Amygdala (tissue), 56 donors: ENCODE measurements at places on chromosomes 16 and 17.
A peak's percentile ranks its signal among the peaks of the same experiment; 100 is the strongest.

- DNase-seq: no peak
Measured at GRCh38 chr16:30485818-30486436, 13.4 kb downstream of the ITGAL start.

- peak; percentile 52 for DNase-seq
Measured at GRCh38 chr17:74042744-74043486, 160.6 kb upstream of the RPL38 start.

DNA sequence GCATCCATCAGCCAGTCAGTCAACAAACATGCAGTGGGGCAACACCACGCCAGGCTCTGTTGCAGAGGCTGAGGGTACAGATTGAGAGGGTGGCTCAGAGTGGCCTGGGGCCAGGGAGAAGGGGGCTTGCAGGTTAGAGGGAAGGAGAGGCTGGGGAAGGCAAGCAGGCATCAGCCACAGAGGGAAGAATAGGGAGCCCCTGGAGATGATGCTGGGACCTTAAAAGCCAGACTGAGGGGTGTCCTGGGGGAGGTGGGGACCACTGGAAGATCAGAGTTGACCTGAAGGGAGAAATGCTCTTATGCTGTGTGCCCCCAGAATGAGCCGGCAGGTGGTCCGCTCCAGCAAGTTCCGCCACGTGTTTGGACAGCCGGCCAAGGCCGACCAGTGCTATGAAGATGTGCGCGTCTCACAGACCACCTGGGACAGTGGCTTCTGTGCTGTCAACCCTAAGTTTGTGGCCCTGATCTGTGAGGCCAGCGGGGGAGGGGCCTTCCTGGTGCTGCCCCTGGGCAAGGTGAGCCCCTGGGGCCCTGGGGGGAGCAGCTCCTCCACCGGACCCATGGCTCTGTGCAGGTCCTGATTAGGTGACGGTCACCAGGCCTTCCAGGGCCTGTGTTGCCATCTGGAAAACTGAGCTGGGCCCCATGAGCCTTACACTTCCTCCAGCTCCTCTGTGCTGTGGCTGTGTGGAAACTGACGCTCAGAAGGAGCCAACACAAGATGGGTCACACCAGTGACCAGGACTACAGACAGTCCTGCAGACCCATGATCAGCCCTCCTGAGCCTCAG is 1.7 kb downstream of the CORO1A start:
- DNase-seq: no peak

GRCh38 chr17:65558683-65559460 is 2.6 kb downstream of the AXIN2 start:
- DNase-seq: no peak

GRCh38 chr16:48602356-48603014 is 7.5 kb downstream of the N4BP1 start:
- no peak for DNase-seq

DNA sequence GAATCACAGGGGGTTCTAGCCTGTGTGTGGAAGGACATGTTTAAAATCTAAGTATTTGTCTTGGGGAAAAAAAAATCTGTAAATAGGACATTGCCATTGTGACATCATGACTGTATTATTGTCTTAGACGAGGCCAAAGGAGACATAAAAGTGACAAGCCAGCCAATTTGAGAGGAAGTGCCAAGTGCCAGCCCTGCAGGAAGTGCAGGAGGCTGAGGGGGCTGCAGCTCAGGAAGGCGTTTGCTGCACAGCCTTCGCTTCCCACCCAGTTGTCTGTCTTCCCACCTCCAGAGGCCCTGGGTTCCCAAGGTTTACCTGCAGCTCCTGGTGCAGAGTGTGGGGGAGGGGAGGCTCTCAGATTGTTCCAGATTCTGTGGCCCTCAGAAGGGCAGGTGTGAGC is 1.3 kb downstream of the ADCY7 start:
- DNase-seq: no peak

- DNase-seq: no peak
Measured at GRCh38 chr17:44247876-44248736, 19.8 kb downstream of the SLC4A1 start.

- DNase-seq: no peak
Measured at GRCh38 chr16:27739606-27740357, 189.8 kb downstream of the KATNIP start.

DNA sequence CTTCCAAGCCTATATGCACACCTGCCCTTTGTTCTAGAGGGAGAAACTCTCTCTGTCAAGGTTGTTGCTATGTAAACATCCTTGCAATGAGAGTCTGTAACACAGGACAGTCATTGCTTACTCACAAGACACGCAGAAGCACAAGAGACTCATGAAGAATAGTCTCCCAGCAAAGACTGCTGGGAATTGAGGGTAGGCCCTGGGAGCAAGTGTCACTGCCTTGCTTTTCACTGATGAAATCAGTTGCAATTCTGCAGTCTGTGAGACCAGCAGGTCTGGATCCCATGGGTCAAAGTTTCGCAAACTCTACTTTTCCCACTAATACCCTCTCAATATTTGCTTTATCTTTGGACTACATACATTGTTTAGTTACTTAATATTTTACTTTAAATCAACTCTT is 177.4 kb downstream of the FTO start:
- DNase-seq: no peak

DNA sequence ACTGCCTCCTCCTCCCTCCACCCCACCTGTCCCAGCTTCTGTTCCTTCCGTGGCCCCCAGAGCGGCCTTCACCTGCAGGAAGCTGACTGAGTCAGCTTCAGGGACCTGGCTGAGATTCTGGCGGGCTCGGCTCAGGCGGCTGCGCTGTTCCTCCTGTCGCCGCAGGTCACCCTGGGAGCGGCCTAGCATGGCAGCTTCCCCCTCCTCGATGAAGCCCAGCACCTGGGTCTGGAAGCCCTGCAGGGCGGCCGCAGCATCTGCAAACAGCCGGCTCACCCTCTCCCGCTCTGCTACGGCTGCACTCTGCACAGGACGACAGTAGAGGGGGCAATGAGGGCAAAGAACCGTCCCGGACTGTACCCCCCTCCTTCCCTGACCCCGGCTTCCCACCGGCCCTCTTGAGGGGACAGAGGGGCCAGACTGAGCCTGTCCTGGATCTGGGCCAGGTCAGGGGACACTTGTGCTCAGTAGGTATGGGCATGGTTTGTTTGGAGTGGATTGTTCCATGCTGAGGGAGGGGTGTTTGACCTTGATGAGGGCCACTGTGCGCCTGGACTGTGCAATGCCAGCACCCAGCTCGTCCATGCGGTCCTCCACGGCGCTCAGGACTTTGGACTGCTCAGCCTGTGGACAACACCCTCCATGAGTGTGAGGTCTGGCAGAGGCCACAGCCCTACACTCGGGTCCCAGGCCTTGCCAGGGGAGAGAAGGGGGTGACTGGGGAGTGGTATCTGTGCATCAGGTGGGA is 2.0 kb downstream of the TRIM47 start:
- no peak for DNase-seq

DNA sequence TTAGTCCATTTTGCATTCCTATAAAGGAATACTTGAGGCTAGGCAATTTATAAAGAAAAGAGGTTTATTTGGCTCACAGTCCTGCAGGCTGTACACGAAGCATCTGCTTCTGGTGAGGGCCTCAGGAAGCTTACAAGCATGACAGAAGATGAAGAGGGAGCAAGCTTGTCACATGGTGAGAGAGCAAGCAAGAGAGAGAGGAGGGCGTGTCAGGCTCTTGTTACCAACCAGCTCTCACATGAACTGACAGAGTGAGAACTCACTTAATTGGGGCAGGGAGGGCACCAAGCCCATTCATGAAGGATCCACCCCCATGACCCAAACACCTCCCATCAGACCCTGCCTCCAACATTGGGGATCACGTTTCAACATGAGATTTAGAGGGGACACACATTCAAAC is 1.6 kb downstream of the CHCT1 start:
- no peak for DNase-seq

GRCh38 chr16:18853694-18854093 is 52.3 kb upstream of the ARL6IP1 start:
- DNase-seq: no peak

DNA sequence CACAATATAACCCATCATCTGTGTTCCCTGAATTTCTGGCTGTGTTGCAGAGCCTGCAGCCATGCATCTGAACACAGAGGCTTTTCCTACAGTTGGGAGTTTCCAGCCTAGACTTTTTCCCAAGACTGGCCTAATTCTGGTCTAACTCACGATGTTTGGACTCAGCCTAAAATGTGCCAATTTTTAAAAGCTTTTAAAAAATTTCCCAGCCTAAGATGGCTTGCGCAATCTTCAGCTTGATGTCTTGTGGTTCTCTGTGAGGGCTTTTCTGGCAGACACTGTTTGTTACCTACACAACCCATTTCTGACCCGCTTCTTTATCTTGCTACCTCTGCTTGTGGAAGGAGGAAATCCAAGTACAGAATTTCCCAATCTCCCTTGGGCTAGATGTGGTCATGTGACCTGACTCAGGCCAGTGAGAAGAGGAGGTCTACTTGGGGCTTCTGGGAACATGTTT is 72.7 kb upstream of the GAS7 start:
- DNase-seq: no peak

DNA sequence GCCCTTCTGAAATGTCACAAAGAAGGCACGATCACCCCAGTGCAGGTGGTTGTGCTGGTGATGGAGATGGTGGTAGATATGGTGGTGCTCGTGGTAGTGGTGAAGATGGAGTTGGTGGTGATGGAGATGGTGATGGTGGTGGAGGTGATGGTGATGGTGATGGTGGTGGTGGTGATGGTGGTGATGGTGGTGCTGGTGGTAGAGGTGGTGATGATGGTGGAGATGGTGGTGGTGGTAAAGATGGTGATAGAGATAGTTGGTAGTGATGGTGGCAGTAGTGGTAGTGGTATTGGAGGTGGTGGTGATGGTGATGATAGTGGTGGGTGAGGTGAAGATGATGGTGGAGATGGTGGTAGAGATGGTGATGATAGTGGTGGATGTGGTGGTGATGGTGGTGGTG is 88.1 kb upstream of the SALL1 start:
- DNase-seq: no peak

GRCh38 chr16:30534368-30535105 is at the start of gene ZNF747:
Gene ZNF747, minus strand, starts transcription at chr16:30534858. Its CDS starts 179 bp downstream, at chr16:30534679.
- DNase-seq: peak; percentile 92

- DNase-seq: no peak
Measured at GRCh38 chr17:32732900-32733299, 144.0 kb downstream of the MYO1D start.

- DNase-seq: no peak
Measured at GRCh38 chr16:9820476-9821246, 361.6 kb downstream of the GRIN2A start.

DNA sequence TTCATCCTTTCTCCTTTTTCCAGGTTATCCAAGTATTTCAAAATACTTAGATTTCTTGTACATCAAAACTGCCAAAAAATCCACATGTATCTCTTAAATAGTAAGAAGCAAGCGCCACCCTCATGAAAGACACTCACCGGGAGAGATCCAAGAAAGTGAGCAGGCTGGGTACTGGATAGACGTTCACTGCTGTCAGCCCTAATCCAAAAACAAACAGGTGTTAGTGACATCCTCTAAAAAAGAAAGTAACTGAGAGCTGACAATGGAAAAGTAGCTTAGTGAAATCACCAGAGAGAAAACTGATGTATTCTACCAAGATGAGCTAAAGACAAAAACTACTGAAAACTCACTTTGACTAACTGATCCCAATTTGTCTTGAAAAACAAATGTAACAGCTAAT is 46.1 kb downstream of the MARVELD3 start:
- DNase-seq: no peak

GRCh38 chr16:2611499-2611862 is 70.8 kb upstream of the KCTD5 start:
- DNase-seq: no peak

- no peak for DNase-seq
Measured at GRCh38 chr17:81054308-81054707, 19.4 kb downstream of the BAIAP2 start.
